Left renal pelvis (tissue), 4 donors: ENCODE measurements at places on chromosomes 2 and 18. TPM values are rescaled to one million over a fixed set of nuclear protein-coding genes. Genes with fewer than 3 reads are reported as not detected.

GRCh38 chr18:40013001-40013609, 1941.9 kb upstream of the PIK3C3 start:
- DNase-seq = no peak

DNA sequence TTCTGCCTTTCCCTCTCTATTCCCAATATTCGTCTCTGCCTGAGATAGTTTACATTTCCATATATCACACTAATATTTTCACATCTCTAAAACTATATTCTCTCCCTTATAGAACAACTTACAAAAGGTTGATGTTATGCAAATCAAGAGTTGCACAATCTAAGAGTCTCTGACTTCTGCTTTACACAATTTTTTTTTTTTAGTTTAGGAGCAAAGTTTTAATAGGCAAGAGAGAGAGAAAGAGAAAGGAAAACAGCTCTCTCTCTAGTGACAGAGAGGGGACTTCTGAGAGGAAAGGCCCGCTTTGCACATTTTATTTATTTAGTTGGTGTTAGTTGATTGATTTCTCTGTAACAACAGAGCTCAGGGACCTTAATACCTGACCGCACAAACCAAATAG, 380.2 kb downstream of the TXNL1 start:
- DNase-seq = no peak

LCLAT1 gene
- 11.2 TPM for polyA plus RNA-seq

TUBA4B gene
- 0.61 TPM for polyA plus RNA-seq
